Lower leg skin (tissue), 4 donors: ENCODE measurements at places on chromosomes 1 and 21. TPM values are rescaled to one million over a fixed set of nuclear protein-coding genes. Genes with fewer than 3 reads are reported as not detected.

DNA sequence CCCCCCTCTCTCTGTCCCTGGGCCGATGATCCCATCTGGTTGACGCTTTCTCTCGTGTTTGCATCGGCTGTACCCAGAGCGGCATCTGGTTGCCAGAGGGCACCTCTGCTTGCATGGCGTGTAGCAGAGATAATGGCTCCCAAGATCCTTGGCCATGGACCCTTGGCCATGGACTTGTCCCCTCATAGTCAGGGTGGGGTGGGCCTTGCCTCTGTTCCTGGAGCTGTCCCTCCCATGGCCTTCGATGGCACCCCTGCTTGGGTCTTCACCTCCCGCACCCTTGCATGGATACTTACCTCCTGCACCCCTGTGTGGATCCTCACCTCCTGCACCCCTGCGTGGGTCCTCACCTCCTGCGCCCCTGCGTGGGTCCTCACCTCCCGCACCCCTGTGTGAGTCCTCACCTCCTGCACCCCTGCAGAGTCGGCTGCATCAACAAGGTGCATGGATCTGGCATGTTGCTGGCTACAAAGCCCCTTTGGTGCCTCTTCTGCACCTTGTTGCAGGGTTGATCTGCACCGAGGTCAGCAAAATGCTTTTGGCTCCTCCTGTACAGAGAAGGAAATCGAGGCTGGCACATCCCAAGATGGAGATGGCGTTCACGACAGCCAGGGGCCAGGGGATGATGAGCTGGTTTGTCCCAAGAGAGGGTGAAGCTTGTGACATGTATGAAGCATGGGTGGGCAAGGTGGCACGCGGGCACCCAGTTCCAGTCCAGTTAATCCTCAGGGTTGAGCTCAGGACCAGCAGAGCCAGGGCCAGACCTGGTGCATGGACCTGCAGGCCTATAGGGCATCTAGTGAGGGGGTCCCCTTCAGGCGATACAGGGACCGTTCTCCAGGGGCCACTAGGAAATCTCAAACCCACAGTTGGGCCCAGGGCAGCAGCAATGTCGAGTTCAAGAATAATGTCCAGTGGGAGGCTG lies 46.1 kb upstream of the C1orf174 start:
- DNase-seq: no peak

DNA sequence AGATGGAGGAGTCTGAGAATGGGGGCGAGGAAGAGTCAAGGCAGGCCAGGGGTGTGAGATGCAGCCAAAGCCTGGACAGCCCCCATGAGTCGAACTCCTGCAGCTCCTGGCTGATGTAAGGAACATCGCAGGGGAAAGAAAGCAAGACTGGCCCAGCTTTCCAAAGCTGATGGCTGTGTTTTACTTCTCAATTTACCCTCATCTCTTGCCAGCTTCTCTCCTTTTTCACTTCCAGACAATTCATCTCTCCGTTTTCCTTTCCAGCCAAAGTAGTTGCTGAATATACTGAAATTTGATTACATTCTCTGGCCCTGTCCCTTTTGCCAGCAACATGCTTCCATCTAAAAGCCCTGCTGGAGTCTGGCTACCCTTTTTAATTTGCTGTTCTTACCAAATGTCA lies 40.0 kb upstream of the UBE2U start:
- no peak for DNase-seq

GRCh38 chr1:11498956-11499594 lies 20.1 kb downstream of the DISP3 start:
- no peak for DNase-seq

DNA sequence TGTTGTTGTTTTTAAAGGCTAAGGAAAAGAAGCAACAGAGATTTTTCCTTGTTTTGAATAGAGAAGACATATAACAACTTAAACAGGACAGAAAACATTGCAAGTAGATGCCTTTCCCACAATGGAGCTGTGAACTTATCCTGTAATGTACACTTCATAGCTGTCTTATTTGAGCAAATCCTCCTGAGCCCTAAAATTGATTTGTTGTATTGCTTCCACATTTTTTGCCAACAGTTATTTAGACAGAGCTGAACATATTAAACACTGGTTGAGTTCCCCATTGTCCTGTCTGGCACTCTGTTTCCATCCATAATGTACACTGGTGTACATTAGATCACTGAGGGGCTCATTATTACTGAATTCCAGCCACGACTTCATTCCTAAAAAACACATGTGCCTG lies 32.2 kb downstream of the CACHD1 start:
- DNase-seq: no peak

GRCh38 chr1:230191855-230192254 lies 124.8 kb downstream of the GALNT2 start:
- DNase-seq: no peak

DNA sequence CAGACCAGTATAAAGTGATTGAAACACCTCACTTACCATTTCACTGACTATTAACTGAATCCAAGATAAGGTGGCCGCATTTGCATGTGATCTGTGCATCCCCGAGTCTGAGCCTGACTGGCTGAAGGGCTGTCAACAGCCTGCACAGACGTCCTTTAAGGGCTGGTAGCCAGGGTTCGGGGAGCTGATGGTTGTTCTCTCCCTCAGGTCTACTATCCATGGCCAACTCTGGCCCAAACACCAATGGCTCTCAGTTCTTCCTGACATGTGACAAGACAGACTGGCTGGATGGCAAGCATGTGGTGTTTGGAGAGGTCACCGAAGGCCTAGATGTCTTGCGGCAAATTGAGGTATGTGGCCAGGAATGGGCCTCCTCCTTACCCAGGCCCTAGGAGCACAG lies 14.0 kb downstream of the PPIE start:
- no peak for DNase-seq

GRCh38 chr1:2275796-2276536 lies 47.8 kb downstream of the SKI start:
- DNase-seq: no peak

Gene MEX3A
- 0.69 TPM for total RNA-seq

Gene MIS18A
- total RNA-seq: 5.6 TPM

Gene GBP6
- 1.5 TPM for total RNA-seq

Gene ATP5IF1
- total RNA-seq: 187 TPM

Gene CD1D
- 0.46 TPM for total RNA-seq
